ENCODE measurements at places on chromosomes 7 and 10.

GRCh38 chr7:98294798-98295382, 13.4 kb downstream of the BRI3 start:
- DNase-seq = no peak

- DNase-seq = no peak
These were observed 952.0 kb upstream of the ZNF722 start for GRCh38 chr7:63046612-63047011.

DNA sequence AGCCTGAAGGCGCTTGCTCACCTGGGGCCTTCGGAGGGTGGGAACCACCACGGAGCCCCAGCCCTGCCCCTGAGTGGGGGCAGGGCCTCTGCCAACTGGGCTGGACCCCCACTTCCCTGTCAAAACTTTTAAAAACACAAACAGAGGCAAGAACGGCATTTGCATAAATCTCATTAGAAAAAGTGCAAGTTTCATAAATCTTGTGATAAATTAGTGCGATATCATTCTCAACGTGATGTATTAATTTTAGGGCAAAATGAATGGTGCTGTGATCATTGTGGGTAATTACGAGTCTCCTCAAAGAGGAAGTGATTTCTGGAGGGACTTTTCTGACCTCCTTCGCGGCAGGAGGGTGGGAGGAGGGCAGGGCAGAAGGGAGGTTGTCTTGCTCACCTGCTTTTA, 98.3 kb downstream of the CDH23 start:
- no peak for DNase-seq

DNA sequence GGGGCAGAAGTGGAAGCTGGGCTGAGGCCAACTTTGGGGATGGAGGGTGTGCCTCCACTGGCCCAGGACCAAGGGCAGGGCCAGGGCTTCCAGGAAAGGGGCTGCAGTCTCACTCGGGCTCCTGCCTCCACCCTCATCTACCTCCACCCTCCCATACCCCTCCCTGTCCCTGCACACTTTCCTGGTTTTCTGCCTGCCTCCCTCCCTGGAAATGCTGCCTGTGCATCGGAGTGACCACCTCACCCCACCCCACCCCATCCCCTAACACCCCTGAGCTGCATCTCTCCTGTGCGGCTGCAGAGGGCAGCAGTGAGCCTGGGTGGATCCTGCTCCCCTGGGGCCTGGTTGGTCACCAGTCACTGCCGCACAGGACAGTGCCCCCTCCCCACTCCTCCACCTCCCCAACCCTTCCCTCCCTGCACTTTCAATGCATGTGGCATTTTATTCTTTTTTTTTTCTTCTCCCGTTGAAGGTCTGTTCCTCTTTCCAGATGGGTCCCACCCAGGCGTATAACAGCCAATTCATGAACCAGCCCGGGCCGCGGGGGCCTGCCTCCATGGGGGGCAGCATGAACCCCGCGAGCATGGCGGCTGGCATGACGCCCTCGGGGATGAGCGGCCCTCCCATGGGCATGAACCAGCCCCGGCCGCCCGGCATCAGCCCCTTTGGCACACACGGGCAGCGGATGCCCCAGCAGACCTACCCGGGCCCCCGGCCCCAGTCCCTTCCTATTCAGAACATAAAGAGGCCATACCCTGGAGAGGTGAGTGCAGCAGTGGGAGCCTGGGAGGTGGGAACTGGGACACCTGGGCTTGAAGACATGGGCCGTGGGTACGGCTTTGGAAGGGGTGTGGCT, 54.1 kb upstream of the PPIF start:
- DNase-seq = no peak

GRCh38 chr7:47787249-47788069, 160.8 kb downstream of the PKD1L1 start:
- no peak for DNase-seq

- DNase-seq = no peak
These were observed 1.9 kb downstream of the ZKSCAN1 start for GRCh38 chr7:100017300-100017699.

- no peak for DNase-seq
These were observed 206.5 kb upstream of the CNTNAP2 start for GRCh38 chr7:145909991-145910513.

DNA sequence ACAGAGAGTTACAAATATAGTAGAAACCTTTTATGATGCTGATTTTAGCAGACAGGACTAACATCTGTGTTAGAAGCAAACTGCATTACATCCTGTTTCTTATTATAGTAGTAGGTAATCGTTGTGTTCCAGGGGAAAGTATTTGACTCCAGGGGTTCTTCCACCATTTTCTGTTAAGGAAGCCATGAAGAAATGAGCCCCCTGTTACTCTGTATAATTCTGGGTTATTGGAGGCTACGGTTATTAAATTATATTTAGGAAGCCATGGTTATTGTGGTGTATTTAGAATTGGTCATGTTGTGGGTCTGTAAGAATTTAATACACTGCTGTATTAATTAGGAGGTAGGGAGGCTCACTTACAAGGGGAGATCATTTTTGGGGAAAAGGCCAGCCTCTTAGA, 175.8 kb upstream of the AGK start:
- no peak for DNase-seq

DNA sequence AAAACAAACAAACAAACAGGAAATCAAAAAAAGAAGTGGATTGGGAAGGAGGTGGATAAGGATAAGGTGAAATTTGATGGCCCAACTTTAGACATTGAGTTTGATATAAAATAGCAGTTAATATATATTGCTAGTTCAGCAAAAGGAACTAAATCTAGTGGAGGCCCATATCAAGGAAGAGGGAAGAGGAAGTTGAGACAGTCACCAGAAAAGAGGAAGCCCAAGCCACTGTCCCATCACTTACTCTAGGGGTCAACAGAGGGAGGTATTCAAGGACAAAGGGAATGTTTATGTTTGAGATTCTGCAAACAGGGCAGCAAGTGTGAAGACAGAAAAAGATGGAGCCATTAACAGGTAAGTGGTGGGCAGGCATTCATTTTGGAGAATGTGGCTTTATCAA, 3.7 kb downstream of the LAMTOR4 start:
- peak; percentile 32 for DNase-seq

DNA sequence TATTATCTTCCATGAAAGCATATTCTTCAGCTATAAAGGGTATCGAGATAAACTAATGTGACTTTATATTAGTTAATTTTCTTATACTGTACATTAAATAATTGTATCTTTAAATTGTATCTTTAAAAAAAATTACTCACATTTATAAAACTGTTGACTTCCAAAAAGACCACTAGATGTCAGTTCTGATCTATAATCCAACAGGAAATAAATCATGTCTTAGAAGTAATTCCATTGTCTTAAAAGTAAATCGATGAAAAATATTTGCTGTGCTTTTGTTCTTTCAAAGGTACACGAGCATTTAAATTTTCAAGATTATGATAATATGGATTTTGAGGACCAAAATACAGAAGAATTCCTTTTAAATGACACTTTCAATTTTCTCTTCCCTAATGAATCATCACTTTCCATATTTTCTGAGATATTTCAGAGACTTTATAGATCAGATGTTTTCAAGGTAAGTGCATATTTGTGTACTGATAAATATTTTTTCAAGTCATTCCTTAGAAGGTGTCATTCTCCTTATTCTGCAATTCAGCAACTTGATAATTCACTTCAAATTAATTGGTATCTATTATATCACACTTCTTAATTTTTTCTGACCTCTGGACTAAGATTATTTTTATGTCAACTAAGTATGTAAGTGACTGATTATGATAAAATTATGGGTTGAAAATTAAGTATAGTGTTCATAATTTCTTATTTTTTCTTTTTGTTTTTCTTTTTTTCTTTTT, 138.5 kb downstream of the CPED1 start:
- no peak for DNase-seq

GRCh38 chr10:33506391-33506790, 171.9 kb upstream of the NRP1 start:
- DNase-seq = no peak

DNA sequence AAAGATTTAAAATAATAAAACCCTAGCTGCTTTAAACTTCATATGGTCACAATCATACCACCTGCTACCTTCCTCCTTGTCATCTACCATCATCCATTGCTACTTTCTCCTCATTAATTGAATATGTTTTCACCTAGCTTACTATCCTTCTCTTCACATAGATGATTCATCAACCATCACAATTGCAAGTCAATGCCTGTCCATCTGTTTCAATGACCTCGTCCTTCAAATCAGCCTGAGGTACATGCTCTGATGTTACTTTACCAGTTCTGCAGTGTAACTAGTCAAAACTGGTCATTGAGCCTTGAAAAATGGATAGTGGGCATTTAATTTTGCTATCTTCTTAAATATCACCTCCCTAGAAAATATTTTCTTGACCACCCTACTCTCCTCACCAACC, 164.7 kb downstream of the SEMA3E start:
- no peak for DNase-seq

DNA sequence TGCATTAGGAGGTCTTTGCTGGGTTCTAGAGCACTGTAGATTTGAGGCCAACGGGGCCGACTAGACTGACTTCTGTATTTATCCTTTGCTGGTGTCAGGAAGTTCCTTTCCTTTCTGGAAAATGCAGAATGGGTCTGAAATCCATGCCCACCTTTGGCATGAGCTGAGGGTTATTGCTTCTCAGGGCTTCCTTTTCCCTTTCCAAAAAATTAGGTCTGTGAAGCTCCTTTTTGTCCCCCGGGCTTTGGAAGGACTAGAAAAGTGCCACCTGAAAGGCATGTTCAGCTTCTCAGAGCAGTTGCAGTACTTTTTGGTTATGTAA, 675 bp downstream of the IL6 start:
- DNase-seq = no peak

DNA sequence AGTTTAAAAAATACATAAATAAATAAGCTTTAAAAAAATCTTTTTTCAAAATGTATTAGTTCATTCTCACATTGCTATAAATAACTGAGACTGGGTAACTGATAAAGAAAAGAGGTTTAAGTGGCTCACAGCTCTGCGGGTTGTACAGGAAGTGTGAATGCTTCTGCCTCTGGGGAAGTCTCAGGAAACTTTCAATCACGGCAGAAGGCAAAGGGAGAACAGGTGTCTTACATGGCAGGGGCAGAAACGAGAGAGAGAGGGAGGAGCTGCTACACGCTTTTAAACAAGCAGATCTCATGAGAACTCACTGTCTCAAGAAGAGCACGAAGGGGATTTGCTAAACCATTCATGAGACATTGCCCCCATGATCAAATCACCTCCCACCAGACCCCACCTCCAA, 114.6 kb downstream of the DNAJC1 start:
- DNase-seq = no peak

- no peak for DNase-seq
These were observed 73.5 kb downstream of the ZFAND4 start for GRCh38 chr10:45599021-45599603.

GRCh38 chr7:50359995-50360925, 55.7 kb downstream of the IKZF1 start:
- DNase-seq = no peak

DNA sequence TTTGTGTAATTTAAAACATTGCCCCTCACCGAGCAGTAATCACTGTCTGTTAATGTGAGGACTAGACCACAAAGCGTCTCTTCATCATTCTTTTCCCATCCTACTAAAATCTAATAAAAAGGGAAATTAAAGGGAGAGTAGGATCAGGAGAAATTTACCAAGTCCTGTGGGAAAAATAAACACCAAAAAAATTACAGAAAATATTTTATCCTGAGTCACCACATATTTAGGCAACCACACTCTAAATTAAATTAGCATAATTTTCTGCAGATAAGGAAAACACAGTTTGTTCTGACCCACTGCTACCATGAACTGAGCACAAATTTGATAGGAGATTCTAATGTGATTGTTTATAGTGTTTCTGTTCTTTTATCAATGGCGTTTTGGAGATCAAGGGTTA, 49.3 kb downstream of the CCDC6 start:
- no peak for DNase-seq

DNA sequence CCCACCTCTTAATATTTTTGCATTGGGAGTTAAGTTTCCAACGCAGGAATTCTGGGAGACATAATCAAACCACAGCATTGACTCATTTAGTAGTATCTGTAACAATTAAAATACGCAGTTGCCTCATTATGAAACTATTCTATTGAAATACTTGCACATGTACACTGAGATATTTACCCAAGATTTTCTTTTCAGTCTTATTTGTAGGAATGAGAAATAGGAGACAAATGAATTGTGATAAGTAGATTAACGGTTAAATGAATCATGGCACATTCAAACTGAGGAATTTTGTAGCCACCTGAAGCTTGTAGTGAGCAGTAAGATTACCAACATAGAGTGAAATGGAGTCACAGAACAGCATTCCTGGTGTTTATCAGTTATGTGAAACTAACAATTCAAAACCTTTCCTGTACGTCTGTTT, 18.1 kb downstream of the RP9 start:
- DNase-seq = no peak

DNA sequence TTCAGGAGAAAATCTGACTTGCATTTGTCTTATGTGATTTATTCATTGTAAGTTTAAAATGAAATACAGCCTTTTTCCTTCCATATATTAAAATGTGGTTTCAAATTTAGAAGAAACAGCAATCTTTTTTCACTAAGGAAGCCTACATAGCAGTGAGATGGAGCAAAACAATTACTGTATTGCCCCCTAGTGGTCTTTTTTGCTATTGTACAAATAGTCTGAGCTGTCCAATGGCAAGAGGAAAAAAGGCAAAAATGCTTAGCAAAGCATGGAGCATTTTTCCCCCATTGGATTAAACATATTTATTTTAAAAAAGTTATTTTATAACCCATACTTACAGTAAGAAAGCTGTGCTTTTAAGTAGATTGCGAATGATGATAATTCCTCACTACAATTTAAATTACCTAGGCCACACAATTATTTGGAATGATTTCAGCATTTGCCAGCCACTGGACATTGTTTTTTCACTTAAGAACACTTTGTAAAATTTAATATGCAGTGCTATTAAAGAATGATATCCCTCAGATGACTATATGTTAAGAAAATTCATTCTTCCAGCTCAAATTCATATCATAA, 119.5 kb downstream of the CPED1 start:
- no peak for DNase-seq

DNA sequence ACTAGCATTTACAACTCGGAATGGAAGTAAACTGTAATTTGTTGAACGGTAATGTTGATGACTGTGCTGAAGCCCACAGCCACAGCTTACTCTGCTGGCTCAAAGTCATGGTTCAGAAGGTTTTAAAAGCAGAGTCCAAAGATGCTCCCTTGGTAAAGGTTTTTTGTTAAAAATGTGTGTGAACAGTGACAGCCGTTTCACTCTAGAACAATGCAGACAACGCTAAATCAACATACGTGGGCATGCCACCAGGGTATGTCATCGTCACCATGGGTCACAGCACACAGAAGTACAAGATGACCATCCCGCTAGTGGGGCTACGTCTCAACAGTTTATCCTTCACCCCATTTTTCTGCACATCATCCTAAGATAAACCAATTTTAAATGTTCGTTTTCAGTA, 106.5 kb upstream of the LANCL2 start:
- DNase-seq = no peak

GRCh38 chr10:27834476-27834875, 88.9 kb upstream of the MKX start:
- no peak for DNase-seq

DNA sequence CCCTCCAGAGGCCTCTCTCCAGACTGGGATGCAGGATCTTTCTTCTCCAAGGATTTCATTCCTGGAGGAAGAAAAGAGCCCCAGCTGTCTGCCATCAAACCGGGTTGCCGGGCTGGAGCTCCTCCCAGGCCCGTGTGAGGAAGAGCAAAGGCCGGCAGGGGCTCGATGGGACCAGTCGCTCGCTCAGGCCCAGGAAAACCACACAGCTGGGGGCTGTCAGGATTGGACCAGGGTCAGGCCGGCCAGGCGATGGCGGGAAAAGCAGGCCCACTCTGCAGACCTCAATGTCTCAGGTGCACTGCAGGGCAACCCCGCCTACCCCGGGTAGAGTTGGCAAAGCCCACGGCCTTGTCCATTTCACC, 98.1 kb upstream of the DNAAF5 start:
- DNase-seq = no peak

Measured in bone marrow (tissue), 2 donors.